ENCODE measurements at places on chromosomes 3 and 15. TPM values are rescaled to one million over a fixed set of nuclear protein-coding genes. Genes with fewer than 3 reads are reported as not detected.

DNA sequence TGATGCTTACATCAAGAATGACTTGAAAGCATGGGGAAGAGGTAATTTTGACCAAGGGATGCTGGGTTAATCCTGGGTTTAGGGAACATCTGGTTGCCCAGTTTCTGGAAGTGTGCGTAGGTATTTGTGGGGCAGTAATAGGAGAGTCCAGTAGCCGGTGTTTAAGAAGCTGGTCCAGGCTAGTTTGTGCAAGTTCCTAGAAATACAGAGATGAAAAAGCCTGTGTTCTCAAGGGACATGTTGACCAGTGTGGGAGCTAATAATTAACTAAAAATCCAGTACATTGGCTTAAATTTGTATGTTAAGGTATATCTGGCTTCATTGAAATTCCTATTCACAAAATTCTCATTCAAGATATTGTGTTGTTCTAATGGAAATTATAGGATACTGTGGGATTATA, 51.2 kb downstream of the UBE2E2 start:
- no peak for DNase-seq

DNA sequence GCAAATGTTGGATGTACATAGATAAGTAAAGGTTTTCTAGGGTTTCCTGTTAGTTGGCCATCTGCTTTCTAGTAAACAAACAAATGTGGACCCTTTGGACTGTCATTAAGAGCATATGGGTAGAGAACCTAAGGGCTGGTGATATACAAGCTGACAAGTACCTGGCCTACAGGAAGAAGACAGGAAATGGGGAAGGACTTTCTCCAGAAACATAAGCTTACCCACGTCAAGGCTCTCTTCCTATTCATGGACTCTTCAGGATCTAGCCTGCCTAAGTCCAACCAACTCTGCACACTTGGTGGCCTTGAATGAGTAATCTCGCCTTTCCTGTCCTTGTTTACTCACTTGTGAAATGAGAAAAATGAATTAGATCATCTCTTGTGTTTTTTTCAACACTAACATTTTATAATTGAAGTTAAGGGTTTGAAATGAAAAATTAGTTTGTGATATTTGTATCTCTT, 22.2 kb upstream of the GOLIM4 start:
- DNase-seq, result no peak

- DNase-seq, result peak; percentile 32
Measured at GRCh38 chr3:64022451-64023186, 675 bp downstream of the PSMD6 start.

DNA sequence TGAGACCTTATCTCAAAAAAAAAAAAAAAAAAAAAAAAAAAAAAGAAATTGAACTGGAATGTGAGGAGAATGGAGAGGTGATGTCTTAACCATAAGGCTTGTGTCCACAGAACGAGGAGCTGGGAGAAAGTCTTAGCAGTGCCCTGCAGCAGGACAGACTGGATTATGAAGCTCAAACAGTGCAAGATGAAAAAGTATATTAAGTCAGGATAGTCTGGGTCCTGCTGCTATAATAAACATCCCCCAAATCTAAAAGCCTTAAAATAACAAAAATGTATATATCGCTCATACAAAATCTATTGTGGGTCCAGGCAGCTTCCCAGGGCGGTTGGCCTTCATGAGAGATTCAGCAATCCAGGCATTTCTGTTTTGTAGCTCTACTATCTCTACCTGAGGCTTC, 175.5 kb downstream of the RAB11A start:
- no peak for DNase-seq

- no peak for DNase-seq
Measured at GRCh38 chr3:133938770-133939462, 43.2 kb upstream of the RAB6B start.

DNA sequence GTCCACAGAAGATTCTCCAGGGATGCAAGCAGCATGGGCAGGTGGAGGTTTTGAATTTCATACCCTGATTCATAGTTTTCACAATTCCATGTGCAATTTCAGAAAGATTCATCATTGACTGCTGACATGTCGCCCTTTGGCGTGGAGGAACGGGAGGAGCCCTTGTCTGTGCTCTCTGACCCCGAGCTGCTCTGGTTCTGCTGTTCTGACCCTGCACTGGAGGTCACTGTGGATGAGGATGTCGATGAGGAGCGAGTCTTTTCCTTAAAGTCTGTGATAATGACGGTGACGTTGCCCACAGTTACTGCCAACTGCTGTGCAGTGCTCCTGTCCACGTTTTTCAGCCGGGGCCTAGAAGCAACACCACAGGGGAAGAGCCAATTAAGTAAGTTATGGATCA, 470.0 kb downstream of the SHQ1 start:
- DNase-seq, result no peak

GRCh38 chr3:170660139-170660538, 74.3 kb upstream of the SLC7A14 start:
- DNase-seq, result no peak

GRCh38 chr15:37112171-37112570, 11.8 kb upstream of the MEIS2 start:
- no peak for DNase-seq

DNA sequence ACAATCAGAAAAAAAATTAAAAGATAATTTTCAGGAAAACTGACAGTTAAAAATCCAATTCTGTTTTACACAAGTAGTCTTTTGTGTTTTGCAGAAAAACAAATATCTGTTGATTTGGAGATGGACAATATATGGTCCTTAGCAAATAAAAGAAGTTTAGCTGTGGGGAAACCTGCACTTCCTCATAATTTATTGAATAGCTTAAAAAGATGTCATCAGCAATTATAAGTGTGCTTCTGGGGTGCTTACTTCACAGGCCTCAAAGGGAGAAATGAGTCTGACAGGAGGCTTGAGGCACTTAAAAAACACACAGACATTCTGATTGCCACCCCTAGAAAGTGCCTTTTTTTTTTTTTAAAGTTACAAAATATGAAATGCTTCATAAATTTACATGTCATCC, 31.6 kb upstream of the CERS3 start:
- DNase-seq, result no peak

DNA sequence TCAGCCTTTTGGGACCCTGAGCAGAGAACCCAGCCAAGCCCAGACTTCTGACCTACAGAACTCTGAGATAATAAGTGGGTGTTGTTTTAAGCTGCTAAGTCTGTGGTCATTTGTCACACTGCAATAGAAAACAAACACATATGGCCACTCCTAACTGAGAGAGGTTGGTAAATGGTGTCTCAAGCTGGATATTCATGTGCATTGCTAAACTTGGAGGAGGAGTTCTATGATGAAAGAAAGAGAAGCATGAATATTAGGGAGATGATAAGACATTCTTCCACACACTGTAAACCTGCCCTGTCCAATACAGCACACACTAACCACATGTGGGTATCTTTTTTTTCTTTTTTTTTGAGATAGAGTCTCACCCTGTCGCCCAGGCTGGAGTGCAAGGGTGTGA, 27.8 kb upstream of the UBL7 start:
- DNase-seq, result no peak

The AGTR1 gene
- not detected for total RNA-seq

The NCK1 gene
- total RNA-seq, result 48.5 TPM

The CKMT1A gene
- total RNA-seq, result not detected

The HHLA2 gene
- total RNA-seq, result 3.0 TPM

The SLC25A20 gene
- total RNA-seq, result 40.6 TPM

The SLC2A2 gene
- not detected for total RNA-seq

The BOC gene
- total RNA-seq, result not detected

The WWTR1 gene
- 0.27 TPM for total RNA-seq

The C3orf22 gene
- not detected for total RNA-seq
